ENCODE measurements at places on chromosomes 3 and 15.
A peak's percentile ranks its signal among the peaks of the same experiment; 100 is the strongest.

DNA sequence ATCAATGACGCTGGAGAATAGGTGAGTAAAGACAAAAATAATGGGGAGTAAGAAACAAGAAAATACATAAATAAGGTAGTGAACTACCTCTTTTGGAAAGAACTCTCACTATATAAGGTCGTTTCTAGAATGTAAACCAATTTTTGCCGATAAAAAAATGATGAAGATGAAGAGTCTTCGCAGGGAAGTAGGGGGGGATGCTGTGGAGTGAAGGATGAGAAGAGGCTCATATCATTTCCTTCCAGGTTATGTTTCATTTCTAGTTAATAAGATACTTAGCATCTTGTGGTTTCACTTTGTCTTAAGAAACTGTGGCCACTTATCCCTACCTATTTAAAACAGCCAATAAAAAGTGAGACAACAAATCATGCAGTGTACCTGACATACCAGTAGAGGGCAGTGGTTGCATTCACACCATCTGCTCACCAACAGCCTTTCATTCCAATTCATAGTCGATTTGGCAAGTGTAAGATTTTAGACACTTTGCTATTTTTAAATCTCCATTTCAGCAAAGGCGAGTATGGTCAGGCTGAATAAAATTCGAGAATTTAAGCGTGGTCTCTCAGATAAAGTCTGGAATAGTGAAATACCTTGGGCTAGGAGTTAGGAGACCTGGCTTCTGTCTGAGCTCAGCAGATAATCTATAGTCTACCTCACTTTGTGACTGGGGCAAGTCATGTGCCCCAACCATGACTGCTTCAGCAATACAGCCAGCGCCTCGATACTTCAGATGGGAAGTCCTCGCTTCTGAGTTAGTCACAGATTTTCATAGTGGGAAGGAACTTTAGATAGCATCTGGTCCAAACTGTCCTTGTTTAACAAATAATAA is 28.9 kb upstream of the ICE2 start:
- peak; percentile 36 for DNase-seq

GRCh38 chr15:83930392-83931212 is 276.7 kb downstream of the ADAMTSL3 start:
- DNase-seq, result no peak

DNA sequence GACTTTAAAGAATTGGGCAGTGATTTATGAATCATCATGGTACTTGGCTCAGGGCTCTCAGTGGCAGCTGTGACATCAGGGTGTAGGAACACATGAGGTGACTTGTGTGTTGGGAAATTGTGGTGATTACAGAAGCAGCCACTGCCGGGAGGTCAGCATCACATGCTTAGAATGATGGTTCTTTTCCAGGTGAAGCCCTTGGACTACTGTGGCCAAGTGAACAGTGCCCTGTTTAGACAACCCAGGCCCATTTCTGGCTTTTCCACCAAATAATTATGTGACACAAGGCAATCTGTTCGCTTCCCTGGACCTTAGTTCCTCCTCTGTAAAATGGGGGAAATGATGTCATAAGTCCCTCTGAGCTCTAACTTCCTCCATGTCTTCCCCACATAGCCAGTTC is 139.7 kb upstream of the ROPN1 start:
- DNase-seq, result no peak

- DNase-seq, result no peak
These were observed 108.1 kb upstream of the MELTF start for GRCh38 chr3:197137751-197138150.

DNA sequence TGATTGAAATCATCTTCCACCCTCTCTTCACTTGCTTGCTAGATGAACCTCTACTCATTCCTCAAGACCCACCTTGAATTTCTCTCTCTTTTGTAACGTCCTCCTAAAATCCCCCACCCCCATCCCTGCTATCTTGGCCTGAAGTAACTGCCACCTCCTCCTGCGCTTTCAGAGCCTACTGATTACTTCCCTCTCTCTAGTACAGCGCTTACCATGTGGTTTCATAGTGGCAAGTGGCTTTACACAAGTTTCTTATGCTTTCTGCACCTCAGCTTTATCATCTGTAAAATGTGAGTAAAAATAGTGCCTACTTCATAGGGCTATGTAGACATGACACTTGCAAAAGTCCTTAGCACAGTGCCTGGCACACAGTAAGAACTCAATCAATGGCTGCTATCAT is 28.7 kb upstream of the DAZL start:
- DNase-seq, result no peak

DNA sequence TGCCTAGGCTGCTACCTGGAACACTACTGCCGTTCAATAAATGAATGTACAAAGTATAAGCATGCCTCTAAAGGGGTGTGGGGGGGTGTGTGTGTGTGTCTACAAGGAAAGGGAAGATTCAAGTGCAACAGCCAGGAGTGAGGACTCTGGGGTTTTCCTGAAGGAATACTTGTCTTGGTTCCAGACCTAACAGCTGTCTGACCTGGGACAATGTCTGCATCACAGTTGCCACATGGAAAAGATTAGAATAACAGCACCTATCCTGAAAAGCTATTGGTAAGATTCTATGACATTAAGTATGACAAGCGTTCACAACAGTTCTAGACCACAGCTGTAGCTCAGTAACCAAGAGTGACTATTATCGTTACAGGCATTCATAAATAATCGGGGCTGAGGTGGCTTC is 345.2 kb downstream of the FOXP1 start:
- DNase-seq, result no peak

GRCh38 chr3:143187111-143187510 is 67.5 kb downstream of the CHST2 start:
- no peak for DNase-seq

GRCh38 chr3:30498587-30498967 is 107.8 kb upstream of the TGFBR2 start:
- DNase-seq, result no peak

GRCh38 chr15:51093839-51094605 is 684 bp downstream of the TNFAIP8L3 start:
- no peak for DNase-seq
